ENCODE measurements at places on chromosomes 6 and 20. TPM values are rescaled to one million over a fixed set of nuclear protein-coding genes. Genes with fewer than 3 reads are reported as not detected.

The SLA2 gene
- polyA plus RNA-seq: 0.68 TPM

The SLC25A27 gene
- polyA plus RNA-seq: not detected

The KCNK16 gene
- polyA plus RNA-seq: not detected

The BPIFB1 gene
- polyA plus RNA-seq: not detected

The HLA-G gene
- 3.5 TPM for polyA plus RNA-seq

Measured in IgD-negative memory B cell (primary cell).